NCI-H510A (cell line): ENCODE measurements at places on chromosomes 16 and 17.

- DNase-seq: no peak
These were observed 112.3 kb downstream of the PRKCA start for GRCh38 chr17:66414561-66415175.

- DNase-seq: no peak
These were observed 14.1 kb downstream of the PSMD11 start for GRCh38 chr17:32458371-32458770.

- no peak for DNase-seq
These were observed 5.0 kb downstream of the DEXI start for GRCh38 chr16:10937068-10937859.

- no peak for DNase-seq
These were observed 37.9 kb downstream of the ELAC2 start for GRCh38 chr17:12979826-12980500.

- no peak for DNase-seq
These were observed 17.9 kb downstream of the TBC1D28 start for GRCh38 chr17:18626152-18626870.

- no peak for DNase-seq
These were observed 1.1 kb downstream of the C16orf74 start for GRCh38 chr16:85749771-85750145.

DNA sequence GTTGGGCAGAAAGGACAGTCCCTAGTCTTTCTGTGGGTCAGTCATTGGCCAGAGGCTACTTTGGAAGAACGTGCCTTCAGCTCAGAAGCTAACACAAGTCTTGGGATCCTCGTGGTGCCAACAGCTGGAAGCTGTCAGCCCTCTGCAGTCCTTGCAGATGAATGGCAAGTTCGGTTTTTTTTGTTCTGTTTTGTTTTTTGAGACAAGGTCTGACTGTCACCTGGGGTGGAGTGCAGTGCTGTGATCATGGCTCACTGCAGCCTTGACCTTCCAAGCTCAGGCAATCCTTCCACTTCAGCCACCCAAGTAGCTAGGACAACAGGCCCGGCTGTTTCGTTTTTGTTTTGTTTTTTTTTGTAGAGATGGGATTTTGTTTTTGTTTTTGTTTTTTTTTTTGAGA, 149.4 kb downstream of the SPECC1 start:
- no peak for DNase-seq

DNA sequence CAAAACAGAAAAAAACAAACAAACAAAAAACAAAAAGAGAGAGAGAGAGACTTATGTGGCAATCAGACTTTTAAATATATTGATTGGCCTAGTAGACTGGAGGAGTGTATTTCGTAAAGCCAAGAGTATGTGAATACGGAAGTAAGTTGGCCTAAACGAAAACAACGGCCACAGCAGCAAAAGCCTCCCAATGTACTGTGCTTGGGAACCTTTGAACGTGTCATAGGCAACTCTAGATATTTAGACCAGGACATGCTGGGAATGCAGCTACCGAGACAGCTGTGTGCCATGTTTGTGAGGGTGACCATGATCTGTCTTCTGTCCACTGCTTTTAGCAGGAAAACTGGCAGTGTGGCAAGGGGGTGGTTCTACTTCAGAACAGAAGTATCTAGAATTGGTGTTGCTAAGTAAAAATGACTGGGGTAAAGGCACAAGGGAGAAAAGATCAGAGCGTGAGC, 7.4 kb downstream of the MAF start:
- DNase-seq: no peak

DNA sequence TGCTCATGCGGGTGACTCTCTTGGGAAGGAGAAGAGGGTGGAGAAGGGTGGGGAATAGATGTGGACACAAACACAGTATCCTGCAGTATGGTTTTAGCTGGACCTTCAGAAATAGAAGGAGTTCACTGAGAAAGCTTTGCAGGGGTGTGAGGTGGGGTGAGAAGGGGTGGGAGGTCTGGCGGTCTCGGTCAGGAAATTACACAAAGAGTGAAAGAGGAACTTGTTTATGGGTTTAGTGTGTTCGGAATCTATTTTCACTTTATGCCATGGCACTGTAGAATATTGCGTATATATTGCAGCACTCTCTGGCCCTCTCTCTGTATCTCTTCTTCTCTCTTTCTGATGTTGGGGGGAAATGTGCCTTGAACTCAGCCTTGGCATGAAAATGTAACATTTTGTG, 148.2 kb upstream of the GOT2 start:
- DNase-seq: no peak

GRCh38 chr16:84616515-84616914, 1.4 kb downstream of the COTL1 start:
- DNase-seq: no peak

DNA sequence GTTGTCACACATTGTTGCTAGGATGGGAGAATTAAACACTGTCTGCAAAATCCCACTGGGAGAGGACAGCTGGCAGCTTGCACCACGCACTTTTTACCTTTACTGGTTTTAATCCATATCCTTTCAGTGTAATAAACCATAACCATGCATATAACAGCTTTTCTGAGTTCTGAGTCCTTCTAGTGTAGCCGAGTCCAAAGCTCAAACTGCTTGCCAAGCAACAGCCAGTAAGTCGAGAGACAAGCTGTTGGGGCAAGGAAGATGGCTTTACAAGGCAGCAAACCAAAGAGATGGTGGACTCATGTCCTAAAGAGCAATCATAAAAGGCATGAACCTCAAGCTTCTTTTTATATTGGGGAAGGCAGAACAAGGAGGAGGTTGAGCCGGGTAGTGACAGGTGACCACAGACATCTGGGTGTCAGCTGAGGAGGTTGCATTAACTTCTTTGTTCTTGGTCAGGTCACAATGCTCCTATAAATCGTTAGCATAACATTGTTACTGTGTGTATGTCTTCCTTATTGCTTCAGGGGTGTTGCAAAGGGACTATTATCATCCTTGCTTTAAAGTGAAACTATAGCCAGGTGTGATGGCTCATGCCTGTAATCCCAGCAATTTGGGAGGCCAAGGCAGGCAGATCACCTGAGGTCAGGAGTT, 7.3 kb upstream of the CD300H start:
- no peak for DNase-seq

DNA sequence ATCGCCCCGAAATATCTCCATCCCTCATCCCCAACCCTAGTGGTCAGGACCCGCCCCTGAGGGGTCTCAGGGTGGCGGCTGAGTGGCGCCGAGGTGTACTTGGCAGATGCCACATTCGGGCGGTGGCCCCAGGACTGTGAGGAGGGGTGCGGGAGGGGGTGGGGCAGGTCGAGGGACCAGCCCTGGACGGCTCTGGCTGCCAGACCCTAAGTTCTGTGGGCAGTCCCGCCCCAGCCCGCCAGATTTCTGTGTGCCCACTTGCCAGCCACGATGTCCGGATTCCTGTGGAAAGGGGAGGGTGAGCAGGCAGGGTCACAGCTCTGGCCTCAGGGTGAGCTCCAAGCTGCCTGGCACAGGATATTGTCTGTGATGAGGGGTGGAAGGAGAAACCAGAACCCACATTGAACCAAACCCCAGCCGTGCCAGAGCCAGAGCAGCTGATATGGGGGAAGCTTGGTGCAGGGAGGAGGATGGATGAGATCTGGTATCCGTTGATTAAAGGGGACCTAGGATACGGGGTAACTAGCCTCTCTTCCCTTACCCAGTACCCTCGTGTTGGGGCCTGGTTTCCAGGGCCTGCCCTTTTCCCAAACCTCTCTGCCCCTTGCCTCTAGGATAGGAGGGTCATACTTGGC, 1.1 kb upstream of the CHAD start:
- DNase-seq: no peak

GRCh38 chr16:16144416-16144815, 78.9 kb downstream of the ABCC6 start:
- no peak for DNase-seq

DNA sequence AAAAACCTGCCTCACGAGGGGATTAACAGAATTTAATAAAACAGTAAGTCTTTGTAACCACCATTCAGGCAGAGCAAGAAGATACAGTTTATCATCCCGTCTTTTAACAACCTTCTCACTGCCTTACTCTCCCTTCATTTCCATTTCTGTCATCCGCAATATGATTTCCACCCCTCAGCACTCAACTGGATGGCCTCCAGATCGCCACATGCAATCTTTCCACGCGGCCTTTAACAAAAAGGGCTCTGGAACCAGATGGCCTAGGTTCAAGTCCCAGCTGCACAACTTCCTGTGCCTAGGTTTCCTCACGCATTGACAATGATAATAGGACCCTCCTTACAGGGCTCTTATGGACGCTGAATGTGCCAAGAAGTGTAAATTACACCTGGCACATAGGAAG, 103.6 kb downstream of the GAS7 start:
- DNase-seq: no peak

GRCh38 chr16:56864960-56865359, at the start of gene SLC12A3:
SLC12A3 (plus strand) TSS chr16:56865207; CDS start chr16:56865236, 29 bp downstream.
- no peak for DNase-seq

DNA sequence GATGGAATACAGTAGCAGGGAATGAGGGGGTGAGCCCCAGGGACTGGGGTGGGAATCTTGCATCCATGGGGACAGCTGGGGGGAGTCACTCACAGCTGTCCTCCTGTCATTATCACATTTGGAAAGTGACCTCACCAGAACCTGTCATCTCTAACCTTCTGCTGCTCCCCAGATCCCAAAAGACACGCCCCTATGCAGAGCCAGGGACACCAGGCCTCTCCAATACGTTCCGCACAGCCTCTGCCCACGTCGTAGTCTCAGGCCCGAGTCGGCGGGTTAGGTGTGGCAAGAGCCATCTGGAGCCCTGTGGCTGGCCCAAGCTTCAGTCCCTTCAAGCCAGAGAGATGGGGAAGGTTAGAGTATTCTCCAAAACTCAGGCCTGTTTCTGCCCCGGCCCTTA, 214.3 kb downstream of the ENGASE start:
- DNase-seq: no peak
